ENCODE measurements at places on chromosomes 4 and X. TPM values are rescaled to one million over a fixed set of nuclear protein-coding genes. Genes with fewer than 3 reads are reported as not detected.

The SLITRK4 gene
- total RNA-seq: 3.9 TPM

The CCKAR gene
- not detected for total RNA-seq

DNA sequence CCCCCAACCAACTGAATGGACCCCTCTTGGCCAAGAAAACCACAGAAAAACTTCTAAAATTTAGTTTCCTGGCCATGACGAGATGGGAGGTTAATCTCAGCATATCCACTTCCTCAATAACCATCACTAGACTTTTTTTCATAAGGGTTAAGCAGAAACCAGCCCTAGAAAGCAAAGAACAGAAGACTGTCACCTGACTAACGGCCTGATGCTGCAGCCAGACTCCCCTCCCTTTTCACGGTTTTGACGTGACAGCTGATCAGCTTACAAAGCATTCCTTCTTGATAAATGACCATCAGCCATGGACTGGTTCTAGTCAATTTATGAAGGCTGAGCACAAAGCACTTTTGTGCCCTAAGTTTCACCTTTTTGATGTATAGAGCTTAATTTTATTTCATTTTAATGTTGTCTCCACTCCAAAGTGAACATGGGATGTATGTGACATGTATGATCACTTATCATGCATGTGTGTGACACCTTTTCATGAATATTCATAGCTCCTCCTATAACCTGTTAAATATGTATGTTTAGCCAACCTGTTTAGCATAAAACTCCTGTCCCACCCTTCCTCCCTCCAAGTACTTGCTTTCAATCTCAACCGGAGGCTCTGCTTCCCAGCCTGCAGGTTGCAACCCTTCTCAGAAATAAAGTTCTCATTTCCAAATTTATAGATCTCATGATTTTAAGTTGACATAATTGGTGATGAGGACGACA lies 56.3 kb downstream of the SERTM2 start:
- DNase-seq: no peak

The DIPK2B gene
- 50.3 TPM for total RNA-seq

The ARHGAP36 gene
- total RNA-seq: not detected

DNA sequence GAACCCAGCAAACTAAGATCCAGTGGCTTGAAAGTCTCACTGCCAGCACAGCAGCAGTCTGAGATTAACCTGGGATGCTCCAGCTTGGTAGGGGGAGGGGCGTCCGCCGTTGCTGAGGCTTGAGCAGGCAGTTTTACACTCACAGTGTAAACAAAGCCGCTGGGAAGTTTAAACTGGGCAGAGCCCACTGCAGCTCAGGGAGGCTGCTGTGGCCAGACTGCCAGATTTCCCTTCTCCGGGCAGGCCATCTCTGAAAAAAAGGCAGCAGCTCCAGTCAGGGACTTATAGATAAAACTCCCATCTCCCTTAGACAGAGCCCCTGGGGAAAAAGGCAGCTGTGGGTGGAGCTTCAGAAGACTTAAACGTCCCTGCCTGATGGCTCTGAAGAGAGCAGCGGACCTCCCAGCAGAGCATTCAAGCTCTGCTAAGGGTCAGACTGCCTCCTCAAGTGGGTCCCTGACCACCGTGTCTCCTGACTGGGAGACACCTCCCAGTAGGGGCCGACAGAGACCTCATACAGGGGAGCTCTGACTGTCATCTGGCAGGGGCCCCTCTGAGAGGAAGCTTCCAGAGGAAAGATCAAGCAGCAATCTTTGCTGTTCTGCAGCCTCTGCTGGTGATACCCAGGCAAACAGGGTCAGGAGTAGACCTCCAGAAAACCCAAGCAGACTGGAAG lies 45.1 kb upstream of the CDX4 start:
- DNase-seq: no peak

The MAP3K15 gene
- total RNA-seq: 0.37 TPM

- DNase-seq: no peak
Observed at GRCh38 chrX:8025705-8026104, 98.5 kb upstream of the PNPLA4 start.

The CLCN4 gene
- total RNA-seq: 2.1 TPM

The AKAP14 gene
- total RNA-seq: not detected

GRCh38 chrX:96771486-96771885 lies 86.8 kb downstream of the DIAPH2 start:
- no peak for DNase-seq

The UGT2B7 gene
- total RNA-seq: not detected

DNA sequence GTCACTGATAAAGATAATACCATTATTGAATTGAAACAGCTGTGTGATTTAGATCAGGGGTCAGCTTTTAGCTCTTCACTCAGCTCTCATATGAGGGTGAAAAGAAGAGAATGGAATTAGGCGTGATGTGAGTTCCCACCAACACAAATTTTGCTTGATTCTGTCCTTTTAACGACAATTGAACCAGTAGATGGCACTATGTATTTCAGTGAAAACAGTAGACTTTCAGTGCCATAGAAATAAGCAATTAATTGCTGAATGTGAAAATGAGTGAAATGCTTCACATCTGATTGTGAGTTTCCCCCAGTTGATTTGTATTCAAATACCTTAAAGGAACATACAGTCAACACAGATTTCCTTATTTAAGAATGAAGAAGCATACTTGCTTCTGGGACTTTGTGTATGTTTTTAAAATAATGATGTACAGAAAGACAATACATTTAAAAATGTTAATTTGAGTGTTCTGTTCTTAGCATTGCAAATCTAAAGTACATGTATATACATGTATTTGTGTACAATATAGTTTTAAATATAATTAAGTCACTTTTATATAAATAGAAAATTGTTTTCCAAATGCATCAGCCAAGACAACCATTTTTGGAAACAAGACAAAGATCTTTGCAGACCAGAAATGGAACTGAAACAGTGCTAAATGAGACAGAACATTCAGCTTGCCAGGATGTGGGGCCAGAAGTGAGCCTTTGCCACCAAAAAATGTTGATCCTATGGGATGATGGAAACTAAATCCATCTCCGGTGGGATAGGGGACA lies 178.8 kb downstream of the SNCA start:
- DNase-seq: no peak

The MED14 gene
- 31.4 TPM for total RNA-seq

DNA sequence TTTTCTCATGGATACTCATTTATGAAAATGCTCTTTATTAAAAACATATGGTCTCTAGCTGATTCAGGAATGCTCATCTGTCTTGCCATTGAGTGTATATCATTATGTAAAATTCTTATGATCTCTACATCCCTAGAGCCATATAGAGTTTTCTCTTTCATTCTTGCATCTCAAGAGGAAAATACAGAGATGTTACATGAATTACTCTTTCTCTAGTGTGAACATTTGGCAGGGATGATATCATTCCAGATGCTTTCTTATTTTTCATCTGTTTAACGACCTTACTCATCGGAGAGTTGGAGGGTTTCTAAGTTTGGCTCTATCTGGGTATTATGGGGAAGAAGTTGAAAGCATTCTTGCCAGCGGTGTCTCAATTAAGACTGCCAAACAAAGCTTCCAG lies 202.9 kb upstream of the SLC7A11 start:
- DNase-seq: no peak

- no peak for DNase-seq
Observed at GRCh38 chr4:156101571-156101970, 147.9 kb upstream of the CTSO start.

GRCh38 chrX:132171478-132171877 lies 43.7 kb upstream of the FRMD7 start:
- no peak for DNase-seq

The SHROOM2 gene
- 0.88 TPM for total RNA-seq

DNA sequence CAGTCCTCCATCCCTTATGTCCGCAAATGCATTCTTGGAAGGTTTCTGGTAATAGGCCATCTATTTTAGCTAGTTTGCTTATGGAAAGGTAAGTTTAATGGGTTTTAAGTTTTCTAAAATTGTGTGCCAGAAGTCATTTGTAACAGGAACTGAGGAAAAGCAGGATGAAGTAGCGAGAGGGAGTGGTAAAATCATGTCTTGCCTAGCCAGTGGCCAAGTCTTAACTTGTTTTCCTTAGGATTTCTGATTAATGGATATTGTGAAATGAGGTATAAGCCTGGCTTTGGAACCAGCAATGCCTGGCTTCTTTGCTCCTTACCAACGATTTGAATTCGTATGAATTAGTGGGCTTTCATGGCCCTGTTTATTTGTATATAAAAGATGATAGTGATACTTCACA lies 7.3 kb downstream of the SEC24B start:
- DNase-seq: no peak

The OPN1MW2 gene
- not detected for total RNA-seq

GRCh38 chrX:15204130-15204751 lies 65.6 kb downstream of the ASB9 start:
- no peak for DNase-seq

DNA sequence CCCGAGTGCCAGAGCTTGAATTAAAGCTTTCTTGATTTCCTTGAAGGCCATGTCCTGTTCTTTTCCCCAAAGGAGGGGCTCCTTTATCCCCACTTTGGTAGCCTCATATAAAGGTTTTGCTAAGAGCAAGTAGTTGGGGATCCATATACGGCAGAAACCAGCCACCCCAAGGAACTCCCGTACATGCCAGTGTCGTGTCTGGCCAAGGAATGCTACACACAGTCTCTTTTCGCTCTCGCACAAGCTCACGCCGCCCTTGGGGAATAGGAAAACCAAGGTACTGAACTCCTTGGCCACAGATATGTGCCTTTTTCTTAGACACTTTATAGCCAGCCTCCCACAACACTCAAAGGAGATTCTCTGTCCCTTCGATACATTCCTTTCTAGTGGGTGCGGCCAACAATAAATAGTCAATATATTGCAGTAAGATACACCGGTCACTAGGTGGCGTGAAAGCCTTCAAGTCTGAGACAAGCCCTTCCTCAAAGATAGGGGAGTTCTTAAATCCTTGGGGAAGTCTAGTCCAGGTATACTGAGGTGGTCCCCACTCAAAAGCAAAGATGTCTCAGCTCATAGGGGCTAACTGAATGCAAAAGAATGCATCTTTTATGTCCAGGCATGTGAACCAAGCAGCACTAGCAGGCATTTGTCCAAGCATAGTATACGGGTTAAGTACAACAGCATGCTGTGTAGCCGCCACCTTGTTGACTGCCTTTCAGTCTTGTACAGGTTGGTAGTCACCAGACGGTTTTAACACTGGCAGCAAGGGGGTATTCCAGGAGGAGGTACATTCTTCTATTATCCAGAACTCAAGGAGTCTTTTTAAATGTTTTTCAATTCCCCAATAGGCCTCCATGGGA lies 57.8 kb upstream of the XAGE1B start:
- no peak for DNase-seq

All from omental fat pad (tissue), 4 donors.